ENCODE measurements at places on chromosomes 2 and 18.

DNA sequence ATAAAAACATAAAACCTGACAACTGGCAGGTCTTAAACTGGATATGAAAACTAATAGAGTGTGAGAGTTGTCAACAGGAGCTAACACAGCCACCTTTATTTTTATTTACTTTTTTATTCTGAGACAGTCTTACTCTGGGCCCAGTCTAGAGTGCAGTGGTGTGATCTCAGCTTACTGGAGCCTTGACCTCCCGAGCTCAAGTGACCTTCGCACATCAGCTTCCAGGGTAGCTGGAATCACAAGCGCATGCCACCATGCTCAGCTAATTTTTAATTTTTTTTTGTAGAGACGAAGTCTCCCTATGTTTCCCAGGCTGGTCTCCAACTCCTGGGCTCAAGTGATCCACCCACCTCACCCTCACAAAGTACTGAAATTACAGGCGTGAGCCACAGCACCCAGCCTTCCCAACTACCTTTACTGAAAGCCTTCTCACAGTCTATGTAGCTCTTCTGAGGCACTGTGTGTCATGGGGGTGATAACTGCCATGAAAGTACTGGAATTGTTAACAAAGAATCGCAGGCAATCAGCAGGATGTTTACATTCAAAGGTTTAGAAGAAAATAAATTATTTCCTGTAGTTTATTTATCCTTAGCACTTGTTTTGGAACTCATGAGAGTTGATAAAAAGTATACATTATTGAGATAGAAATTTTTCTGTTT is 24.3 kb downstream of the GDF7 start:
- DNase-seq: no peak

DNA sequence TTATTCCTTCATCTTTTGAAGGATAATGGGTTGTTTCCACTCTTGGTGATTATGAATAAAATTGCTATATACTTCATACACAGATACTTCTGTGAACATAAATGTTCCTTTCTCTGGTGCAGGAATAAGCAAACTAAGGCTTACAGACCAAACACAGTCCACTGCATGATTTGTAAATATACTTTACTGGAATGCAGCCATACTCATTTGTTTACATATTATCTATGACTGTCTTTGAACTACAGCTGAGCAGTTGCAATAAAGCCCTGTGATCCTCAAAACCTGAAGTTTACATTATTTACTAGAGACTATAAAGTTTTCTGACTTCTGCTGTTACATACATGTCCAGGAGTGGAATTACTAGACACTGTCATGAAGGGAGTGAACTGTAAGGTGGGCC is 381.0 kb upstream of the CNTNAP5 start:
- DNase-seq: no peak

DNA sequence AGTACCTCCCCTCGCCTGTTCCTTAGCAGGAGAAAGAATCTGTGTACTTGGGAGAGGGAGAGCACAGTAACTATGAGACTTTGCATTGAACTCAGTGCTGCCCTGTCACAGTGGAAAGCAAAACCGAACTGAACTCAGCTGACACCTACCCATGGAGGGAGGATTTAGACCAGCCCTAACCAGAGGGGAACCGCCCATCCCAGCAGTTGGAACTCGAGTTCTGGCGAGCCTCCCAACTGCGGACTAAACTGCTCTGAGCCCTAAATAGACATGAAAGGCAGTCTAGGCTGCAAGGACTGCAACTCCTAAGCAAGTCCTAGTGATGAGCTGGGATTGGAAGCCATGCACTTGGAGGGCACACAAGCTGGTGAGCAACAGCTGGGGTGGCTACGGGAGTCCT is 110.4 kb downstream of the GRB14 start:
- no peak for DNase-seq

GRCh38 chr2:138919120-138919747 is 139.0 kb upstream of the NXPH2 start:
- DNase-seq: no peak

DNA sequence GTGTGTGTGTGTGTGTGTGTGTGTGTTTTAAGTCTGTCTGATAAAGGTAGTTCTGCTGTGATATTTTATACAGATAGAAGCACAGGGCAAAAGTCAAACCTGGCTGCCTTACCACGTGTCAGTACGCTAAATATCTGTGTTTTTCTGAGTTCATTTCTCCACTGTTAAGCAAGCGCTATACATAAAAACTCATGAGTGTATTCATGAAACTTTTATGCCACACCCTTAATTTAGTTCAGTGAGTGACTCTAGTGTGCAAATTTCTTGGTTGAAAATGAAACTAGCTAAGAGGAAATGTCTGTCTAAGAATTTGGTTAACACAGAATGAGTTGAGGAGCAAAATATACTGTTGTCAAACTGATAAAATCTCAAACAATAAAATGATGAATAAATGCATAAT is 11.2 kb downstream of the CASP10 start:
- DNase-seq: no peak

DNA sequence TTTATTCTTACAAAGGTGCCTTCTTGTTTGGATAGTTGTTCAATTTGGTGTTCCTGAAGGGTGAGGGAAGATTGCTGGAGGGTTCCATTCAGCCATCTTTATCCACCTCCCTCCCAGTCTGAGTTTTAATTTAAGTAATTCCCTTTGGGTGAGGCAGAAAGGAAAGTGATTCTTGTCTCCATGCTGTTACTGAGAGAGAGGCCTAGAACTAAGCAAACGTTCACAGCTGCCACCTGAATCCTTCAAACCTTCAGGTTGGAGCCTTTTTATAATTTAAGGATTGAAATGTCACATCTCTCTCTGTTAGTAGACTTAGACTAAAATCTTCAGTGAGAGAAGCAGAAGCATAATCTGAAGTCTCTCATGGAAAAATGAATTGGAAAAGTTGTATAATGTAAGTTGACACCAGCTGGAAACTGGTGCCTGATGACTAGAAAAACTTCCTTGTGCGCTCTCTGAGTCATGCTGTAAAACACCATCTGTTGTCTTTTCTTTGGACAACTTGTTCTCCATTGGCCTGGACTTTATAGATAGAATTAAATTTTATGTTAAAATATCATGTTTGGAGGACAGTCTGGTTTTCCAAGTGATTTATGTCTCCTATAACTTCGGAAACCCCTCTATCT is 14.6 kb downstream of the STRADB start:
- peak; percentile 30 for DNase-seq

GRCh38 chr18:23397907-23398306 is 55.2 kb upstream of the RIOK3 start:
- no peak for DNase-seq

DNA sequence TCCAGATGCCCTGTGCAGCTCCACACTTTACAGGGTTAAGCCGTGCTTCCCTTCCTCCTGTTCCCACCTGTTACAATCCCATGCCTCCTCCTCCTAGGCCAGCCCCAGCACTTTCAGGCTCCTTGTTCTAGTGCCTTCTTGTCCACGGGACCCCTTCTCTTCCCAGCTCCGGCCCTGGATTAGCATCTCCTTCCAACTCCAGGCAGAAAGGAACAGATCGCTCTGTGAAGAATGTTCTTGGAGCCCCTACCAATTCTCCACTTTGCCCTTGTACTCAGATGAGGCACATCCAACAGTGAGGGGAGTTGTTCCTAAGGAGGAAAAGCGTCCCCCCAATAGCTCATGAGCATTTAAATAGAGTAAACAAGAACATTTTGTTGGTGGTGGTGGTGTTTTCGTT is 72.7 kb downstream of the CABLES1 start:
- DNase-seq: no peak

DNA sequence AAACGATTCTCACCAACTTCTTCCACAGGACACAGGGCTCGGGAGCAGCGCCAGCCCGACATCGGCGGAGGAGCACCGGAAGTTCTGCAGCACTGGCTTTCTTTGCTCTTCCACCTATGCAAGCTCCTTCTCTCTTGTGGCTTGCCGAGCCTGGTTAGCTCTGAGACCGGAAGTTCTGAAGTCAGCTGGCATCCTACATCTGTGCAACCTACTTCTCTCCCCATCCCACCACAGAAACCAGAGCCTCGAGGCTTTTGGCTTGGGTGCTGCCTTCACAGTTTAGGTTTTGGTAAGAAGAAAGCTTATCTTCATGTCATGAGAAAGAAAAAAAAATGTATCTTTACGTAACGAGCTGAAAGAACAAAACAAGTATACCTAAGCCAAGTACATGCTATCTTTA is 111.7 kb downstream of the ANKRD44 start:
- no peak for DNase-seq

Measured in frontal cortex (tissue), 4 donors.